KBM-7 (cell line): ENCODE measurements at places on chromosomes 1 and 21.

- DNase-seq: no peak
Measured at GRCh38 chr1:17550729-17551584, 11.5 kb downstream of the ARHGEF10L start.

GRCh38 chr1:220701974-220702373 is 11.8 kb downstream of the C1orf115 start:
- no peak for DNase-seq

- DNase-seq: peak; percentile 61
Measured at GRCh38 chr1:15027515-15027986, 126.0 kb upstream of the TMEM51 start.

DNA sequence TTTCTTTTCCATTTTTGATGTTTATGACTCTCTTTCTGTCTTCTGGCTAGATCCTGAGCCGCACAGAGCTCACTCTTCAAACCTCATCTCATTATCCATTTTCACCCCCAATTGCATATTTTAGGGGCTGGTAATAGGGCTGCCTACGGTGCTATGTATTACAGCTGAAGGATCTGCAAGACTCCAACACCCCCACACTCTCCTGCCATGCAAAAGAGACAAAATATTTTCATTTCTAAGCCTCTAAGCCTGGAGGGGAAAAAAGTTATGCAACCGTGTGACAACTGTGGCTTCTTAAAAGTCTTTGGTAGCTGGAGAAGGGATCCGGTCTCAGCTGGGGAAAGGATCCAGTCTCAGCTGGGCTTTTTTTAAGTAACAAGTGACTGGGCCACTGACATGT is 311.6 kb downstream of the NPHP4 start:
- no peak for DNase-seq

DNA sequence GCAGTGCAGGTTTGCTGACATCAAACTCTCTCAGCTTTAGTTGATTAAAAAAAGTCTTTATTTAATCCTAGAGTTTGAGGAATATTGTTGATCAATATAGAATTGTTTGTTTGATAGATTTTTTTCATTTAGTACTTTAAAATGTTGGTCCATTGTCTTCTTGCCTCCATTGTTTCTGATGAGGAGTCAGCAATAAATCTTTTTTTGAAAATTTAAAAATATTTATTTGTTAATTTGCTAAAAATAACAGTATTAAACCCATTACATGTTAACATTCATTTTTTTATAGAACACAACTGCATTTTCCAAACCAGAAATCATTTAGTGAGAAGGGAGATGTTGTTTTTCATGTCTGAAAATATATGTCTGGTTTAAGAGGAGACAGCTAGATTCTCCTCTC is 173.8 kb upstream of the USP24 start:
- no peak for DNase-seq

DNA sequence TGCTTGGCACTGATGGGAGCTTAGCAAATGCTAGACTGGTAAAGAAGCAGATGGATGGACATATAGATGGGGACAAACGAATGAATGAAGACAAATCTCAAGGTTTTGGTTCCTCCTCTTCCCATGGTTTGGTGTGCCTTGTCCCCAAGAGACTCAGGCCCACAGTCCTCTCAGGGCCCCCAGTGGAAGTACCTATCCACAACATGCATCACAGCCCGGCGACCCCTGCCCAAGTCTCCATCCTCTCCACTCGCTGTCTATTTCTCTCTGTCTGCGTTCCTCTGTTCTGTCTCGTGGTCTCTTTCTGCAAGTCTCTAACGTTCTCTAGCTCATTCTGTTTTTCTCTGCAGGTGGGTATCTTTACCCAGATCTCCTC is 85.8 kb downstream of the GLIS1 start:
- DNase-seq: no peak

DNA sequence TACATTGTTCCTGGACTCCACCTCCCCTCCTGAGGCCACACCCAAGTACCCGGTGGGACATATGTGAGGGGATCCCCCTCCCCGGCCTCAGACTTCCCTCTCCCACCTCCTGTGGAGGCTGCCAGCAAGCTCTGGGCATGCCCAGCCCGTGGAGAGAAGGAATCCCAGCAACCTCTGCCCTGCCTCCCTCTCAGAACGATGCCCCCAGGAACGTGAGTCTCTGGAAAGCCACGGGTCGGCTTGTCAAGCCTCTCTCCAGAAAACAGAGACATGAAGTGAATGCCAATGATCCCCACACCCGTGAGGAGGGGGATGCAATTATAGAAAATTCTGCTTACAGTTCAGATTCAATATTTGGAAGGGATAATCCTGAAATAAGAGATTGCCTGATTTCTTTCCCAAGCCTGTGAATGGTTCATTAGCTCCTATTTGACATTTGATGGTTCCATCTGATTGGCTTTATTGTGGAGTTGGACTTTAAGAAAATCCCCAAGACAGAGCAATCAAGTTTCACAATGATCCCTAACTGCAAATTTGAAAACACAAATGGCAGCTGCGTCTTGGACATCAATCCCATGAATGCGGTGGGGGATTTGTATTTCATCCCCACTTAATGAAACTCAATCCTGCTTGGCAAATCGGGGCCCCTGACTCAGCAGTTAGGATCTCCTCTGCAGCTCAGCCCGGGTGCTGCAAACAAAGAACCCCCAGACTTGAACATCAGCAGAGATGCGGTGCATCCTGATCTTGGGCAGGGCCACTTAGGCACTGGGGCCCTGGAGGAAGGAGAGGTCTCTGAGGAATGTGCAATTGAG is 9.1 kb upstream of the GUCA2B start:
- DNase-seq: no peak

DNA sequence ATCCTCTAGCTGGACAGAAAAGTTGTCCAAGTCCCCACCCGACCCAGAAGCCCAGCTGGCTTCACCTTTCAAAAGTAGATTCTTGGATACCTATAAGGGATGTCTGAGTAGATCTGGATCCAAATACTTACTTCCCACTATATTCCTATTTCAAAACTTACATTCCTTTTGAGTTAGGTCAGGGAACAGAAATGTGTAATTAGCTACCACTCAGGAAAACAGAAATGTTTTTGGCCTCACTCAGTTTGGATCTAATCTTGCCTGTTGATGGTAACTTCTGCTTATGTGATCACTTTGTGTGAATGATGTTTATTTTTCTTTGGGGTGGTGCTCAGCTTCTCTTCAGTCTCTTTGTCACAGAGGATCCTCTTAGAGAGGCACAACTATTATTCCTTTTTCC is 814.4 kb upstream of the RGS18 start:
- DNase-seq: no peak

- DNase-seq: no peak
Measured at GRCh38 chr1:226946285-226946684, 6.2 kb downstream of the COQ8A start.

- DNase-seq: peak; percentile 5
Measured at GRCh38 chr1:214808845-214809460, 206.0 kb downstream of the CENPF start.

DNA sequence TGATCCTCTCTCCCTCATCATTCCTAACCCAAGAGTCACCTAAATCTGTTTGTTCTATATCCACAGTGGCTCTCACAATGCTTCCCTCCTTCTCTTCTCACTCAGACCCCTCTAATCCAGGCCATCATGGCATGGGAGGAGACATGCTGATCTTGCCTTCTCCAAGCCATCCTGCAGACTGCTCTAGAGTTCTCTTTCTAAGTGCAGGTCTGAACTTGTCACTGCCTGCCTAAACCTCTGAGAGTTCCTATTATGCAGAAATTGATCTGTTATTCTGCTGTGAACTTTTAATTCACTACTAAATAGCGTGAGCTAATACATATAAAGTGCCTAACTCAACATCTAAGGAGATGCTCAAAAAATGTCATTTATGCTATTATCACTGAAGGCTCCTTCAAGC is 26.8 kb downstream of the LAMC2 start:
- DNase-seq: no peak

GRCh38 chr21:41095983-41096382 is 72.0 kb upstream of the BACE2 start:
- no peak for DNase-seq

DNA sequence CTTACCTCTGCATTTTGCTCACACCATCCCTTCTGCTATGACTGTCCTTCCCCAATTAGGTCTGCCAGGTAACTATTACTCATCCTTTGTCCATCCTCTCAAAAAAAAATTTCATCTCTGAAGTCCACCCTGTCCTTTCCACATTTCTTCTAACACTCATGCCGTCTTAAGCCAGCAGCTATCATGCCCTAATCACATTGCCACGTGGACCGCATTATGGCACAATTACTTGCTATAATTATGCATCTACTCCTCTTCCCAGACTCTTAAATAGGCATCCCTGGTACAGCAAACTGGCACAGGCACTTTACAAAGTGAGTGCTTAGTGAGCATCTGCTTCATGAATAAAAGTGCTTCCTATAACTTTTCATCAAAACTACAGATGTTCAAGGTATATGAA is 295.4 kb upstream of the ESRRG start:
- DNase-seq: no peak

GRCh38 chr1:77540501-77541161 is 141.8 kb downstream of the ZZZ3 start:
- no peak for DNase-seq

GRCh38 chr1:91148641-91149069 is 126.8 kb upstream of the ZNF644 start:
- DNase-seq: peak; percentile 35

DNA sequence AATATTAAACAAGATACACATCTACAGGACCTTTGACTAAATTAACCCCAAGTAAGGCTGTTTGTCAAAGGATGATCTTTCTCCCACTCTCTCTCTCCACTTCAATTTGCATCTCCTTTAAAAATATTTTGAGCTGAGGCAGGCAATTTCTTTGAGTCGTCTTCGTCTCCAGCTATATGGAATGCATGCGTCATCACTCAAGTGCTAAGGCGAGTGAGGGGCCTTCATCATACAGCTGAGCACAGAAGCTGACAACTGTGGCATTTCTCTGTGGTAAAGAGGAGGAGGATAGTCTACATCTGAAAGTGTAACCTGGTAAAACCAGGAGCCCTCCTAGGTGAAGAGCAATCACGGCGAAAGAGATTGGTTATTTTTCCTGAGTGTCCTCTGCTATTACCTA is 7.6 kb downstream of the EPHX4 start:
- DNase-seq: no peak

GRCh38 chr1:160963521-160963920 is 8.9 kb upstream of the ITLN2 start:
- no peak for DNase-seq

DNA sequence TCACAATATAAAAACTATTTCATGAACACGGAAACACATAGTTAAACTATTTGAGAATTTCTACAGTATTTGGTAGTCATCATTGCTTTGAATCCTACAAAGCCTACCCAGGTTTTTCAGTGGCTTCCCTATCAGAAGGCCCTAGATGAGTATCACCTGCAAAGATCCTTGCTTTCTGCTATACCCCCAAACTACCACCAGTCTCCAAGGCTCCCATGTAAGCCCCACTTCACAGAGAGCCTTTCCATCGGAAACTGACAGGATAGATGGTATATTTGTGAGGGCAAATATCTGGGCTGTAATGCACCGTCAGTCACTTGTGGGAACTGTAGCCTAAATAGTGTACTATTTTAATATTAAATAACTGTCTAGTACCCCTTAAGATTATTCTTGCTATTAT is 674.3 kb downstream of the BRINP3 start:
- no peak for DNase-seq

DNA sequence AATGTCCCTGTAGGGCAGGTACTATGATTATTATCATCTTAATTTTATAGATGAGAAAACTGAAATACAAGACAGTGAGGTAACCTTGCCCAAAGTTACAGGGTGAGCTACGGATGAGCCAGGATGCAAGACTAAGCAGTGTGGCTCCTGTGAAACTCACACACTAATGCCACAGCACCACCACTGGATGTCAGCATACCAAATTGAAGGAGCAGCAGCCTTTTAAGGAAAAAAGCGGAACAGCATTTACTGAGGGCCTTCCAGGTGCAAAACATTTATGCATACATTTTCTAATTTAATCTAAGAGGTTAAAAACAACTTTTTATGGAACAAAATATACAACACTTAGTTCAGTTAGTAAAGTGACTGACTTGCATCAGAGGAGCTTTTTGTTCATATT is 41.7 kb downstream of the SEC16B start:
- no peak for DNase-seq

DNA sequence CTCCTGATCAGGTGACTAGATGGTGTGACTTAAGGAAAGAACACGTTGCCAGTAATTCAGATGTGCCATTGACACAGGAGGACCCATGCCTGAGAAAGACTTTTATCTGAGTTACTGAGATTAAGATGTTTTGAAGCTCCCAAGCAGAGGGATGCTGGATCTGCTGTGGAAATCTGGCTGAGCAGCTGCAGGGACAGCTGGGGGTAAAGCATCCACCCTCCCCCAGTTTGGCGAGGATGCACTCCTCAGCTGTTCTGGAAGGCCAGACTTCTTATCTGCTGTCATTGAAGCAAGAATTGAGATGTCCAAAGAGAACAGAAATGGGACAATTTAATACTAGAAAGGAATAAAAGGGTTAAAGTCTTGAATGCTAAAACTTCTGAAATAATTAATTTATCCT is 25.7 kb downstream of the TTC3 start:
- DNase-seq: no peak

- DNase-seq: no peak
Measured at GRCh38 chr1:154527192-154527591, 25.0 kb upstream of the SHE start.

- no peak for DNase-seq
Measured at GRCh38 chr21:27060190-27060589, 93.3 kb upstream of the ADAMTS5 start.

- peak; percentile 5 for DNase-seq
Measured at GRCh38 chr1:84585803-84586202, 11.6 kb upstream of the CTBS start.

- no peak for DNase-seq
Measured at GRCh38 chr21:33945652-33946270, 30.2 kb upstream of the ATP5PO start.

DNA sequence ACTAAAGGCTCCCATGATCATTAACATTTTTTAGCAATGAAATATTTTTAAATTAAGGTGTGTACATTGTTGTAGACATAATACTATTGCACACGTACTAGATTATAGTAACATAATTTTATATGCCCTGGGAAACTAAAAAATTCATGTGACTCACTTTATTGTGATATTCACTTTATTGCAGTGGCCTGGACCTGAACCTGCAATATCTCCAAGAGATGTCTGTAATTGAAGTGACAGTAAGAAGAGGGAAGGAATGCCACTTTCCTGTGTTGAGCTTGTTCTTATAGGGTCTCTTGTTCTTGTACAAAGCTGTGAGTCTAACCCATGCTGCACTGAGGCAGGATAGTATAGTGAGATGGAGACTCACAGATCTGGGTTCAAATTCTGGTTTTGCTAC is 66.9 kb upstream of the USP24 start:
- DNase-seq: no peak

DNA sequence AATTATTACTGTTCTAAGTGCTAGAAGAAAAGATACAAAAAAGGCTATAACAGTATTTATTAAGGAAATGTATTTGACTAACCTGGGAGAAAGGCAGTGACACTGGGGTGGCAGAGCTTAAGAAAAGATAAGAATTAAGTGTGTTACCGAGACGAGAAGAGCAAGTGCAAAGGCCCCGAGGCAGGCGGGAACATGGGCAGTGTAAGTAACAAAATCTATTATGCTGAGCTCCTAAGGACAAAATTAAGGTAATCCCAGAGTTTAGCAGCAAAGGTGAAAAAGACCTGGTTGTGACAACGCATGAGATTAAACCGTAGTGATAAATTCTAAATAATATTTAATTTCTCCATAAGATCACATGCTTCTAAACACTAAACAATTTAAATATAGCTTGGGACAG is 167.6 kb downstream of the RERE start:
- DNase-seq: no peak
